Stimulated activated CD4-positive, alpha-beta T cell treated with anti-CD3 and anti-CD28 coated beads, Interleukin-1b, Interleukin-23, amount 100 ng/mL, for 4 hours (primary cell): ENCODE measurements at places on chromosomes 6 and 20.
A peak's percentile ranks its signal among the peaks of the same experiment; 100 is the strongest.

- no peak for DNase-seq
Observed at GRCh38 chr6:128259730-128260685, 260.4 kb downstream of the PTPRK start.

- DNase-seq = no peak
Observed at GRCh38 chr6:3869632-3870527, 20.7 kb downstream of the FAM50B start.

DNA sequence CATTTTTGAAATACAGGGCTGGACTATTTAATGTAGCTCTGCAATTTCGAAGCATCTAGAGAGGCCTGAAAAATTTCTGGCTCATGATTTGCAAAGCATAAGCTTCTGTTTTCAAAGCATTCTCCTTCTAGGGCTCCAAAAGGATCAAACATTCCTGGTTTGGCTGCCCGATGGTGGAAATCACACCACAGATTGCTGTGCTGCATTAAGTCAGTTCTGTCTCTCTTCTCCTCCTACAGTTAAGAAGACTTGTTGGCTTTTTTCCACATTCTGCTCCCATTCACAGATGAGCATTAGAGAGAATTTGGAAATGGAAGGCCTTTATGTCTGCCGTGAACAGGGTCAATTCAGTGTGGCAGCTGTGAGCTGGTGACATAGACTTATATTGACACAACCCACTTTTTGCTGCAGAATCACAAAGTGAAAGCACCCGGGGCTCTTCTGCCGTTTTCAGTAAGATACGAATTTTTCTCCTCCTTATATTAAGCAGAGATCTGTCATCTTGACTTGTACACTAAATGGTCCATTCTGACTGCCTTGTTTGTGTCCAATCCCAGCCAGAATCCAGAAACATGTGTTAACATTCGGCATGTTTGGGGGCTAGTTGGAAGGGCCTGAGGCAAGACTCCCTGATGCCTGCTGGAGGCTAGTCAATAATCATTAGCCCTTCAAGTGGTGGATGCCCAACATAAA lies 330.8 kb upstream of the DEFB112 start:
- DNase-seq = no peak

DNA sequence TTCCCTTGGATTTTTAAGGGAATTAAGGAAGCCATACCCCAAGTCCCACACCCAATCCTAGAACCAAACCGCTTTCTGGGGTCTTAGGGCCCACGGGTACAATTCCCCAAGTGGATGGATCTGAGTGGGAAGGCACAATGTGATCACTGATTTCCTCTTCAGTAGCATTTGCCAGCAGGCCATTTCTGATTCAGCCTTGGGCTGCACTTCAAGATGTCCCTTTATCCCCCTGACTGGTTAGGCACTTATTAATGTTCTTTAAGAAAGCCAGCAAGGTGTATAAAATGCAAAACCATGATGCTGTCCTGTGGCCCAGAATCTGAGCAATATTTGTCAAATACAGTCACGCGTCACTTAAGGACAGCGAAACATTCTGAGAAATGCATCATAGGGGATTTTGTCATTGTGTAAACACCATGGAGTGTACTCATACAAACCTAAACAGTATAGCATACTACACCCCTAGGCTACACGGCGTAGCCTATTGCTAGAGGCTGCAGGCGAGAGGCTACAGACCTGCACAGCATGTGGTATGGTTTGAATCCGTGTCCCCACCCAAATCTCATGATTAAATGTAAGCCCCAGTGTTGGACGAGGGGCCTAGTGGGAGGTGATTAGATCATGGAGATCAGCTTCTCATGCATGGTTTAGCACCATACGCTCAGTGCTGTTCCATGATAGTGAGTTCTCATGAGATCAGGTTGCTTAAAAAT lies 234.2 kb downstream of the NRN1 start:
- no peak for DNase-seq

DNA sequence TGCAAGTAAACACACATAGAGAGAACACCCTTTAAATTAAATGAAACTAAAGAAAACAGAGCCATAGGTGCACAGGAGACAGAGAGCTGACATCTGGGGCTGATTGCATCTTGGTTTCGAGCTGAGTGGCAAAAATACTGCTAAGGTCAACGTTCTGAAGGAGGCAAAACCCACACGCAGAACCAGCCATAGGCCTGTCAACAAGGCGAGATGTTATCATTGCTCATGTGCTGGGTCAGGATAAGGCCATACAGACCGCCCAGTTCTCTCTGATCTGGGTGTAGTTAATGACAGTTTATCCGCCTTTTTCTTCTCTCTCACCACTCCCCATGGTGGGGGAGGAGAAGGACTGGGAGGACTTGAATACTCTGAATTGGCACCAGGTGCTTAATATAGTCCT lies 4.5 kb upstream of the FAM110A start:
- DNase-seq = no peak

GRCh38 chr6:96927660-96928059 lies 3.1 kb downstream of the KLHL32 start:
- DNase-seq = no peak

DNA sequence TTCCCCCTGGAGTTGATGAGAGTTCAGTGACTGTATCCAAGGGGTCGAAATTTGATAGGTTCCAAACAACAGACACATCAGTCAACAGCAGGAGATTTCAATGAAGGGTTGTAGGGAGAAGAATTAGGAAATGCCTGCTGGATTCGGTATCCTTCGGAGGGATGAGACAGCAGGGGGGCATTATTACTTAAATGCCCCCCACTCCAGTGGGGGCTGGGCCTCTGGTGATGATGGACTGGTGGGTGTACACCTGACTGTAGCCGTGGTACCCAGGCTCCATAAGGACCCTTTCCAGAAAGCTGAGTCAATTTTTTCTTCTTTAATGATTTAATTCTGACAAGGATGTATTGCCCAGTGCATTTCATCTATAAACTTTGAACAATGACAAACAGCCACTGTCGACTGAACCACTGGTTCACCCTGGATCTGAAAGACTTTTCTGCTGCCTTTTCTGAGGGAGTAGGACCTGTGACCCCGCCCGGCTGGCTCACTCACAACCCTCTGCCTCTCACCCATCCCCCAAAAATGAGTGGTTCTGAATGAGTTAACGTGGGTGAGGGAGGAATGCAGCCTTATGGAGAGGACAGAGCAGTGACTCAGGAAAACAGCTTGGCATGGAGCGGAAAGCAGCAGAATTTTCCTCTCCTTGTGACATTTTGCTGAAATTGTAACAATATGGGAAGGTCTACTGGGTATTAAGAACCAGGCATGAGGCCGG lies 41.0 kb downstream of the ZMYND8 start:
- DNase-seq = no peak

DNA sequence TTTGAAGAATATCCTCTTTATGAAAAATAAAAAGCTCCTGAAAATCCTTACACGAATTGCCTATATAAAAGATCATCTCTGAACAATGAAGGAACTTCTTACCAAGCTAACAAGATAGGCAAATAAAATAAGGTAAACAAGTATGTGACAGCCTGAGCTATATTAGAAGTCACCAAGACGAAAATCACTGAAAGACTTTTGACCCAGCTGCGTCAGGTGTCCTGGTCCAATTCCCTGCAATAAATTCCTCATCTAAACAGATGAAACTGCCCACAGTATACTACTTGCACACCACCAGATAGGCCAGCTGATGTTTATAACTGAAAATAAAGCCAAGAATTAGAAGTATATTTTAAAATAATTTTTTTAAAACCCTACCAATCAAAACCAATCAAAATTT lies 67.4 kb upstream of the RUNX2 start:
- no peak for DNase-seq

GRCh38 chr6:6007366-6008088 lies 802 bp upstream of the NRN1 start:
- DNase-seq = no peak

DNA sequence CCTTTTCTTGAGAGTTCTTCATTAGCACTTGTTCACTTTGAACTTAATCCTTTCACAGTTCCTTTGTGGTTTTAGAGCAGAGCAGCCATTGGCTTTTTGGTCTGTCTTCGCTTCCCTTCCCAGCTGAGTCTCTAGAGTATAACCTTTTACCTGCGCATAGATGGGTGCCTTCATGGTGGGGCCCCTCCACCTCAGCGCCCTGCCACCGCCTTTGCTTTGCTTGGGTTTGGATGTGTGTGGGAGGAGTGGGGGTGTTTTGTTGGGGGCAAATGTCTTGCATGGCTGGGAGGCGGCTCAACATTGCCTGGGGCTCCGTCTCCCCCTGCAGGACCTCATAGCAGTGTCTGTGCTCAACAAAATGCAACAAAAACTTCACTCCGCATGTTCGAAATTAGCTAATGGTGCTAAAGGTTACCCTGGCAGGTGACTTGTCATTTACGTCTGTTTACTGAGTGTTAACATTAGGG lies 11.9 kb downstream of the PYGB start:
- DNase-seq = no peak

- DNase-seq = no peak
Observed at GRCh38 chr20:24619212-24619611, 149.8 kb downstream of the SYNDIG1 start.

- DNase-seq = no peak
Observed at GRCh38 chr20:33896509-33896908, 85.4 kb downstream of the CHMP4B start.

DNA sequence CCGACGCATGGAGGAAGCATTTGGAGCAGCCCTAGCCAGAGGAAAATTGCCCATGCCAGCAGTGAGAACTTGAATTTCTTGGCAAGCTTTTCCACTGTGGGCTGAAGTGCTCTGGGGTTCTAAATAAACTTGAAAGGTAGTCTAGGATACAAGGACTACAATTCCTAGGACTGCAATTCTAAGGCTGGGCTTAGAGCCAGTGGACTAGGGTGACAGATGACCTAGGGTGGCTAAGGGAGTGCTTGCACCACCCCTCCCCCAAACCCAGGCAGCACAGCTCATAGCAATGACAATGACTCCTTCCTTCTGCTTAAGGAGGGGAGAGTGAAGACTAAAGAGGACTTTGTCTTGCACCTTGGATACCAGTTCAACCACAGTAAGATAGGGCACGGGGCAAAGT lies 122.3 kb downstream of the THBS2 start:
- DNase-seq = no peak

GRCh38 chr20:4775322-4776078 lies 53.8 kb downstream of the PRND start:
- DNase-seq = no peak

DNA sequence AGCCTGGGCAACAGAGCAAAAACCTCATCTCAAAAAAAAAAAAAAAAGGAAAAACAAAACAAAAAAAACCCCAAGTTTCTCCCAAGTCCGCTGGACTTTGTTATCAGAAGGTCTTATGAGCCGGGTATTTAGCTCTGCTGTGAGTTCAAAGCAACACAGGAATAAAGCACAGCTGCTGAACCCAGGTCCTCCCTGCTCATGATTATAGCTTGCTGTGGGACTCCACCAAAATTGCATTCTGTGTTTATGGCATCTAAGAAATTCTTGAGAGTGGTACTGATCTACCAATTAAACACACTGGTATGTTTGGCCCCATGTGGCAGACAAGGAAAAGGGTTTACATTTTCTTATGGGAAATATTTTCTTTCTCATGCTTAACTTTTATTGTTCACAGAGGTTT lies 93.6 kb upstream of the NEDD9 start:
- DNase-seq = no peak

- DNase-seq = peak; percentile 21
Observed at GRCh38 chr6:44002067-44002592, 125.1 kb downstream of the MRPL14 start.

DNA sequence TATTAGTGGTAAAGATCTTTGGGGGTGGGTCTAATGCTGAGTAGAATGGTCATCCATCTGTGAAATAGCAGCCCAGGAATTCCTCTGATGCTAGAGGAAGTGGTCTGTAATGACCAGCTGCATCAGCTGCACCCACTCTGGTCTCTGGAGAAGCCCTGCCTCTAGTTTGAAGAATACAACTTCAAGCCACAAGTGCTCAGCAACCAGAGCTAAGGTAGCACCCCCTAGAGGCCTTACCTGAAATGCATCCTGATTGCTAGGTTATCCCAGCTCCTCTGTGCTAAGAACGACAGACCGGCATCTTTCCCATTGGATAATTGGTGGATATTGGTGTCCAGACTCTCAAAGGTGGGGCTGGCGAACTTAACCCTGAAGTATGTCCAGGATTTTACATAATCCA lies 58.2 kb downstream of the DNAH8 start:
- DNase-seq = no peak

GRCh38 chr20:5890773-5891441 lies 59.4 kb downstream of the TRMT6 start:
- no peak for DNase-seq

DNA sequence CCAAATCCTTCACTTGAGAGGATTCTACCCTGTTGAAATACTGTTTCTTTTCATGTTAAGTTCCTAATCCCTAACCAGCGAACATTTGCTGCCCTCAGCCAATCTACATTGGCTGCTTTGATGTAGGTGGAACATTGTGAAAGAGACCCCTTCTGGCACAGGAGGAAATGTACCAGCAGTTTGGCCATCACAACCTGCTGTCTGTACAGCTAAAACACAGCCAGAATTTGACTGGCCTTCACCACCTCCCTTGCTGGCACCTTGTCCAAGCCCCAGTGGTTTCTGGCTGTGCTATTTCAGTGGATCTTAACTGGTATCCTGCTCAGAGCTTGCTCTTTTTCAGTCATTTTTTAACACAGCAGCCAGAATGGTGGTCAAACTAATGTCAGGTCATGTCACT lies 202.1 kb upstream of the EPHA7 start:
- no peak for DNase-seq

- no peak for DNase-seq
Observed at GRCh38 chr6:62391358-62391757, 105.3 kb upstream of the KHDRBS2 start.

- DNase-seq = no peak
Observed at GRCh38 chr20:53940360-53940702, 130.1 kb downstream of the BCAS1 start.

GRCh38 chr6:73011945-73012344 lies 213.4 kb downstream of the KHDC1L start:
- DNase-seq = no peak

DNA sequence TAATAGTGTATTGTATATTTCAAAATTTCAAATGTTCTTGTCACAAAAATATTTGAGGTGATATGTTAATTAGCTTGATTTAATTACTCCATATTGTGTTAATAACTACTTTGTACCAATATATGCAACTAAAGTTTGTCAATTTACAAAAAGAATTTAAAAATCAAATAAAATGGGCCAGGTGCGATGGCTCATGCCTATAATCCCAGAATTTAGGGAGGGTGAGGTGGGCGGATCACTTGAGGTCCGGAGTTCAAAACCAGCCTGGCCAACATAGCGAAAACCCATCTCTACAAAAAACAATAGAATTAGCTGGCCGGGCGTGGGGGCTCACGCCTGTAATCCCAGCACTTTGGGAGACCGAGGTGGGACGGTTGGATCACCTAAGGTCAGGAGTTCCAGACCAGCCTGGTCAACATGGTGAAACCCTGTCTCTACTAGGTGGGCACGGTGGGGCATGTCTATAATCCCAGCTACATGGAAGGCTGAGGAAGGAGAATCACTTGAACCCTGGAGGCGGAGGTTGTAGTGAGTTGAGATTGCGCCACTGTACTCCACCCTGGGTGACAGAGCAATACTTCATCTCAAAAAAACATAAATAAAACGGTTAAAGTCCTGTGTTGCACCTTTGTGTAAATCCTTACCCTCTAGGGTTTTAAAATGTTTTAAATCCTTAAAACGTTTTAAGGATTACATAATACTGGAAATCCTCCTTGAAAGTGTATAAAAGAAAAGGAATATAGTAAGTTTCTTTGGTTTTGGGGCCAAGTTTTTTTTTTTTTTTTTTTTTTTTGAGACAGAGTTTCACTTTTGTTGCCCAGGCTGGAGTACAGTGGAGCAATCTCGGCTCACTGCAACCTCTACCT lies 4.0 kb downstream of the HSPA1B start:
- no peak for DNase-seq
